Cardiac ventricle fibroblast (primary cell): ENCODE measurements at places on chromosomes 5 and 9. TPM values are rescaled to one million over a fixed set of nuclear protein-coding genes. Genes with fewer than 3 reads are reported as not detected.

The CORO2A gene
- 0.19 and 0.44 TPM in 2 replicates for total RNA-seq

The GRM6 gene
- total RNA-seq, result not detected in 2 replicates

The ARID3C gene
- total RNA-seq, result 0.12 and 0.34 TPM in 2 replicates

The TXNDC8 gene
- not detected in 2 replicates for total RNA-seq

The ACTBL2 gene
- not detected in 2 replicates for total RNA-seq

The OR1Q1 gene
- total RNA-seq, result not detected in 2 replicates

The NPDC1 gene
- 58.8 and 86.1 TPM in 2 replicates for total RNA-seq

The OTP gene
- total RNA-seq, result not detected in 2 replicates

The EIF4E1B gene
- total RNA-seq, result not detected in 2 replicates

The HMMR gene
- total RNA-seq, result 2.3 and 2.9 TPM in 2 replicates

The IL5 gene
- total RNA-seq, result not detected in 2 replicates

The MLANA gene
- total RNA-seq, result not detected in 2 replicates

The C8G gene
- not detected in 2 replicates for total RNA-seq
